ENCODE measurements at places on chromosomes 6 and 20.

GRCh38 chr20:48597521-48598302 is 230.1 kb downstream of the PREX1 start:
- DNase-seq: no peak
- peaks cover 17% of the 10 kb centered on the region for H3K27me3 ChIP-seq
- no peak overlapping the region for H3K4me3 ChIP-seq
- no peaks in the 10 kb centered on the region for H3K4me1 ChIP-seq
- H3K36me3 ChIP-seq: no peaks in the 10 kb centered on the region

DNA sequence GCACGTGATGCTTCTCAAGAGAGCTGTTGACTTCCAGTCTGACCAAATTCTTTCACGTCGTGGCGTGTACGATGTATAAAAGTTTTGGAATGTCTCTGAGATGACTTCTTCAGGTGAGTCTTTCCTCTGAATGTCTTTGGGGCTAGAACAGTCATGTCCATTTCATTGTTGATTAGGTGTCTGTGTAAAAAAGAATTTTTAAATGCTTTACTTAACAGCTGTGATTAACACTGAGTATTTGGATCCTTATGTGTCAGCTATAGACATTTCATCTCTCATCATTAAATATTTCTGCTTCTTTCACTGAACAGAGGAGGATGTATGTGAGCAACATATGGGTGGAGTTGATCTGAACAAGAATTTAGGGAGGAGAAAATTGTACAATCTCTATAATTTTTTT is 29.3 kb upstream of the KIF13A start:
- H3K27me3 ChIP-seq: no peaks in the 10 kb centered on the region
- H3K4me3 ChIP-seq: no peak overlapping the region
- no peak for DNase-seq
- H3K27ac ChIP-seq: no peak overlapping the region

GRCh38 chr6:148765898-148766808 is 19.3 kb downstream of the UST start:
- no peak for DNase-seq
- H3K4me1 ChIP-seq: peaks cover 15% of the 10 kb centered on the region
- H3K27me3 ChIP-seq: peaks cover 2% of the 10 kb centered on the region
- no peak overlapping the region for H3K27ac ChIP-seq

DNA sequence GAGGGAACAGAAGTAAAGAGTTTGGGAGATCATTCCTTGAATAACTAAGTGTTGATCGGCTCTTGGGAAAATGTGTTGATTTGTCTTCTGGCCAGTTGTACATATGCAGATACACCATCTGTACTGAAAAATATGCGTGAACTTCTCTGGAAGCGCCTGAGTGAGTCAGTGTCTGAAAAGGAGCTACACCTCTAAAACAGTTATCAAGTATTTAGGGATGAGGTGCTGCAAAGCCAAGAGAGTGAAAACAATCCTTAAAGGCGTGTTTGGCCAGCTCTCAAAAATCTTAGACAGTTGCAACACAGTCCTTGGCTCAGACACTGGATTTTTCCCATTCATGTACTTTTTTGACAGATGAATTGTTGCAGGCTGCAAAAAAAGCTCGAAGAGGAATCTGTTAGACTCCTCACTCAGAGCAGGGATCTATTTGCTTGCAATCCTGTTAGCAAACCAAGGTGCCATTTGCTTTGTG is 61.3 kb downstream of the BMP6 start:
- DNase-seq: peak; percentile 96
- H3K27me3 ChIP-seq: no peaks in the 10 kb centered on the region
- peak overlapping the region; percentile 76 for H3K27ac ChIP-seq
- H3K4me1 ChIP-seq: peaks cover 17% of the 10 kb centered on the region
- H3K4me3 ChIP-seq: no peak overlapping the region
- no peaks in the 10 kb centered on the region for H3K36me3 ChIP-seq

DNA sequence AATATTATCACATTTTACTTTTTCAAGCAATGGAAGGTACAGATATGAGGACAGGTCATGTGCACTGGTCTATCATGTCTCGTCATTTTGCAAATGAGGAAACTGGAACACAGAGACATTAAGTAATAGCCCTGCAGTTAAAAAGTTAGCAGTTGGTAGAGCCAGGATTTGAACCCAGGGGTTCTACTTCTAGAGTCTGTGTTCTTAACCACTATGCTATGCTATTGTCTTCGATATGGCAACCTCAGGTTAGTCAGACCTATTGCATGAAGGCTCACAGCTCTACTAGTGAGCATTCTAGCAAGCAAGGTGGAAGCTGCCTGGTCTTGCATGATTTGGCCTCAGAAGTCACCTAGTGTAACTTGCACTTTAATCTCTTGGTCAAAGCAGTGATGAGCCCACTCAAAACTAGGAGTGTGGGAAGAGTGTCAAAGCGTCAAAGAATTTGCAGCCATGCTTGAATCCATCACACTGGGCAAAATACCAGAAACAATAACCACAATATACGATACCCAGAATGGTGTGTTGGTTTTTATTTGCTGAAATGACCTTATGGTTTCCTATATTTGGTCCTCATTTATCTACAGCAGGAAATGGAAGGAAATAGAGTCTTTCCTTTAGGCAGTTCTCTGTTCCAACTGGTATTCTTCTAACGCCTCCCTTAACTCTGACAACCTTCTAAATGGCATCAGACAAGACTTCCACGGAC is 20.4 kb upstream of the BMP2 start:
- DNase-seq: no peak
- H3K27me3 ChIP-seq: no peaks in the 10 kb centered on the region
- no peak overlapping the region for H3K27ac ChIP-seq
- no peaks in the 10 kb centered on the region for H3K36me3 ChIP-seq
- H3K4me1 ChIP-seq: no peaks in the 10 kb centered on the region

DNA sequence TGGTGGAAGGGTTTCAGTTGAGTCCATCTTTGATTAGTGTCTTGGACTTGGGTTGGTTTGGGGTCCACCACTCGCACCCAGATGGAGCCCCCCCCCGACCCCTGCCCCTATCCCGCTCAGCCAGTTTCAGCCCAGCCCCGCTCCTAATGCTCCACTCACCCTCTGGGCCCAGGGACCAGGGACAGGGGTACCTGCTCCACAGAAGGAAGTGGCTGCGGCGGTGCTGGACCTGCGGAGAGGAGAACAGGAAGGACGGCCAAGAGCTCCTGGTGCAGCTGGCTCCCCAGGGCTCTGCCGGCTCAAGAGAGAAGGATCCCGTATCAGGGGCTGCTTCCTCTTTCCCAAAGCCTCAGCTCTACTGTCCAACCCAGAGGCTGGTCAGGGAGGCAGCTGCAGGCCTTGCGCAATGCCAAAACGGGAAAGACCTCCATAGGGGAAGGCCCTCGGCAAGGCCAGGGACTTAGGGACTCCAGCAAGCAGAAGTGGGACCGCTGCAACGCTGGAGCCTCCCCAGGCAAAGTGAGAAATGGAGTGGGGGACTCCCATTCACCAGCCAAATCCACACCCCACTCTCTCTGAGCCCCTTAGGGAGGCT is at the start of gene SIGLEC1:
Gene SIGLEC1 (minus strand): TSS at position 322 of the 595 bp plus-strand sequence. CDS start 5,472 bp downstream, outside the sequence.
- H3K27ac ChIP-seq: peak within 1 kb of the TSS; percentile 75
- H3K27me3 ChIP-seq: no peaks in the 10 kb centered on the region
- H3K4me3 ChIP-seq: peak within 1 kb of the TSS; percentile 22
- DNase-seq: peak; percentile 85
- H3K36me3 ChIP-seq: no peaks in the 10 kb centered on the region
- peaks cover 31% of the 10 kb centered on the region for H3K4me1 ChIP-seq

DNA sequence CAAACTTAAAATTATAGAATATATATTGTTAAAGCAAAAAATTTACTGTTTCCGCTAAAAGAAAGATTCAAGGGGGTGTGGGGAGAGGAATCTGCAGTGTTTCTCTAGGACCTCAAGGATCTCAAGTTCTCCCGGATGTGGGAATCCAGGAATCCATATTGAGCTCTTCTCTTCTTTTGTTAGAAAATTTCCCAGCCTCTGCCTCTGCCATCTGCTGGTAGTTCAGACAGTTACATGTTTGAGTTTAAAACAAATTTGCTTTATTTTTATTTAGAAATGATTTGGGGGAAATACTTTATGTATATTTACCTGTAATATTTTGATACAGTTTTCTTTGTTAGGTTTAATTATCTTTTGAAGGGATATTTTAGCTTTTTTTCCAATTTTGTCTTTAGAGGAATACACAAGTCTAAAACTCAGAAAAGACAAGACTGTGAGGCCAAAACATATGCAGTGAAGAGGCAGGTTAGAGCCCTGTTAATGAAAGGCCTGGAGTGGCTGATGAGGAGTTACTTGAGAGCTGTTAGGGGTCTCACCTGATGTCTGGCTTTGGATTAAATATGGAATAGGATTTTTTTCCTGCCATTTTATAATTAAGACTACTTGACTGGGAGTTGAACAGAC is 268.8 kb downstream of the ARID1B start:
- no peaks in the 10 kb centered on the region for H3K36me3 ChIP-seq
- peaks cover 2% of the 10 kb centered on the region for H3K4me1 ChIP-seq
- peak; percentile 50 for DNase-seq
- H3K27me3 ChIP-seq: no peaks in the 10 kb centered on the region
- no peak overlapping the region for H3K27ac ChIP-seq

GRCh38 chr6:100427452-100427851 is 37.3 kb downstream of the SIM1 start:
- H3K4me1 ChIP-seq: no peaks in the 10 kb centered on the region
- no peak overlapping the region for H3K4me3 ChIP-seq
- H3K27ac ChIP-seq: no peak overlapping the region
- no peaks in the 10 kb centered on the region for H3K27me3 ChIP-seq
- no peaks in the 10 kb centered on the region for H3K36me3 ChIP-seq

DNA sequence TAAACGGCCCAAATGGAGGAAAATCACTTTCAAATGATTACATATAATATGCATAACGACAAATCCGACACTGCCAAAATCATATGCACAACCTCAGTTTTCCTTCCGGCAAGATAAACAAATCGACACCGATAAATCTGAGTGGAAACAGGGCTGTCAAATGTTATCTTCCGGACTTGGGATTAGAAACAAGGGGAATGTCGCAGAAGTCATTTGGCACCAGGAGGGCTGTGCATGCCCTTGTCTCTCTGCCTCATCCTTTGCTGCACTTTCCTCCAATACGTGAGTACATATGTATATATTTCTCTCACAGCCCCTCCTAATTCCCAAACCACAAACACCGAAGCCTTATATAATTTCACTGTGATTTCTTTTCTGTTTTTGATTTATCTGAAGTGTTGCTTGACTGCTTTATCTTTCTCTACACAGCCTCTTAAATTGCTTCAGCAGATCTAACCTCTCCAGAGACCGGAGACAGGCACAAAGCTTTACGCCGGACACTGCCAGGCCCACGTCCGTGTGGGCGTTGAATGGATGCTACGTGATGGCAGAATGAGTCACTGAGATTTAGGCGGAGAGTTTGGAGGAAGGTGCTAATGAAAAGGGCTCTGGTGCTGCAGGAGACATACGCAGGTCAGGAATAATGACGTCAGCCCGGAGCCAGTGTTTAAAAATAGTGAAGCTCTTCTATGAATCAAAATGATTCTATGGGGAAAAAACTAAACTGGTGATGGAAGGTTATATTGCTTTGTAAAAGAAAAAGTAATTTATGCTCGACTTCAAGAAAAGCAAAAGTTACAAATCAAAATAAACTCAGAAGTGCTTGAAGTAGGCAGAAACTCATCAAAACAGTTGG is 21.0 kb upstream of the PRELID3B start:
- no peak overlapping the region for H3K4me3 ChIP-seq
- DNase-seq: peak; percentile 35
- H3K27me3 ChIP-seq: peaks cover 2% of the 10 kb centered on the region
- no peak overlapping the region for H3K27ac ChIP-seq
- H3K4me1 ChIP-seq: no peaks in the 10 kb centered on the region

DNA sequence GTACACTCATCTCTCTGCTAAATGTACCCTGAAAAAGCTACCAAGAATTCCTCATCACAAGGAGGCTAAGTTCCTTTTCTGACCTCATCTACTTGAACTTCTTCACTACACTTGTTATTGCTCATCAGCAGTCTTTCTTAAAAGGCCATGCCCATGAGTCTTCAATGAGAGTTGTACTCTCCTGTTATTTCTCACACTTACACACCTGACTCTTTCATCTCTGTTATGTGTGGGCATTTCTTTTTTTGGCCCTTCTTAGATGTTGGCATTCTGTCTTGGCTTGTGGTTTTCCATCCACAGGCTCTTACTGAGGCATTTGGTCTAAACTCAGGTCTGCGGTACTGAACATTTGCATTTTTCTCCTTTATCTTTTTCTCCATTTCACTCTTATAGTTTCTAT is 10.7 kb upstream of the SLC17A1 start:
- no peak overlapping the region for H3K27ac ChIP-seq
- H3K4me1 ChIP-seq: no peaks in the 10 kb centered on the region
- DNase-seq: no peak
- no peak overlapping the region for H3K4me3 ChIP-seq
- no peaks in the 10 kb centered on the region for H3K27me3 ChIP-seq

DNA sequence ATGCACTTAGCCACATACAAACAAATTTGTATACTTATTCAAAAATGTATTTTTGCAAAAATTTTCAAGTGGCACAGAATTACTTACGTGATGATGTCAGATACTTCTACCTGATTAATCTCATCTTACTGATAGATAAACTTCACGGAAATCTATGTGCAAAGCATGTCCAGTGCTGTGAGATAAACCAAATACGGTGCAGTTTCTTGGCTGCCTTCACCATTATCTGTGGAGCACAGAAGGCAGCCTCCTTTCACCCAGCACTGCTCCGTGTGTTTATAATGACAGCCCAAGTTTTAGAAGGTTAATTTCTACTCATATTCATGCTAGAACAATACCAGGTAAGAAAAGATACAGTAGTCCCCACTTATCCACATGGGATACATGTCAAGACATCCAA is 59.0 kb upstream of the PDE10A start:
- peaks cover 4% of the 10 kb centered on the region for H3K4me1 ChIP-seq
- no peak overlapping the region for H3K27ac ChIP-seq
- H3K4me3 ChIP-seq: no peak overlapping the region
- H3K36me3 ChIP-seq: no peaks in the 10 kb centered on the region
- DNase-seq: no peak
- H3K27me3 ChIP-seq: no peaks in the 10 kb centered on the region

DNA sequence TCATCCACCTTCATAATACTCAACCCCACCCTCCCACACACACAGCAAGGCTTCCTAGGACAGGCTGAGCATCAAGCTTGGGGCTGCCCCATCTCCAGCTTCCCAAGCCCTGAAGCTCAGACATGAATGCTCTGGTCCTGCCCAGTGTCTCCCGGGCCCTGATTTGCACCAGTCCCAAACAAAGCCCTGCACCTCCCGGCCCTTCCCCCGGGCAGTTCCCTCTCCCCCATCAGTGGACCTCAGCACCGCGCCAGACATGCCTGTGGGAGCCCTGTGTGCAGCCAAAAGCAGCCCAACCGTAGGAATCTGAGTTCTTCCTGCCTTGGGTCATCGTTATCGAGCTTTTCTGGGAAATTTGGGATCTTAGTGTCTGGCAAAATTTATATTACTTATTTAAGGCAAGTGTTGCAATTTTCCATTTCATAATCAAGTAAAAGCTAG is 63.5 kb downstream of the THBS2 start:
- no peak overlapping the region for H3K4me3 ChIP-seq
- H3K27me3 ChIP-seq: no peaks in the 10 kb centered on the region
- peaks cover under 1% of the 10 kb centered on the region for H3K36me3 ChIP-seq
- DNase-seq: peak; percentile 94

GRCh38 chr6:14968056-14968637 is 277.7 kb upstream of the JARID2 start:
- no peaks in the 10 kb centered on the region for H3K27me3 ChIP-seq
- DNase-seq: no peak
- no peak overlapping the region for H3K27ac ChIP-seq
- H3K36me3 ChIP-seq: no peaks in the 10 kb centered on the region

Data from muscle of leg (tissue), 16 donors.